CD8-positive, alpha-beta T cell (primary cell): ENCODE measurements at places on chromosomes 16 and 17.

DNA sequence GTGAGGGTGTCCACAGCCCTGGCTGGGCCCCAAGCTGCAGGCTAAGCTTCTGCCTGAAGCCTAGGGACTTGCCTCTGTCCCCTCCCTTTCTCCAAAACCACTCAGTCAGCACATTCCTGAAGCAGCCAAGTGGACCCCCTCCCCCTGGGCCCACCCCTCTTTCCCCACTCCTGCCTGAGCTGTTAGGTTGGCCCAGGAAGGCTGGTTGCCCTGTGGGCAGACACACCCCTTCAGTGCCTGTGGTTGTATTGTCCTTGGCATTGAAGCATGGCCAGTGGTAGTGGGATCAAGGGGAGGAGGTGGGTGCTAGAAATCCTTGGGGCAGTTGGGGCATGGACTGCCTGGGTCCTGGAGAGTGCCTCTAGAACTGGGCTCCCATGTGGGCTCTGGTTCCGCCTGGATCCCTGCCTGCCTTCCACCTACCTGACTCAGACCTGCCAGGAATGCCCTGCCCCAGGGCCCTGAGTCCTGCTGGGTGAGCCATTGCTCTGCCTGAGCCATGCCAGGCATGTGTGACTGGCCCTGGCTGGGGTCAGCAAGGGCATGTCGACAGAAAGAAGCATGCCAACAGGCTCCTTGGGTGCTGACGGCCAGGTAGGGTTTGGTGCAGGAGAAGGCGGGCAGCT, 2.1 kb downstream of the TRAF4 start:
- DNase-seq, result no peak

GRCh38 chr17:55224746-55225145, 40.0 kb upstream of the HLF start:
- no peak for DNase-seq

DNA sequence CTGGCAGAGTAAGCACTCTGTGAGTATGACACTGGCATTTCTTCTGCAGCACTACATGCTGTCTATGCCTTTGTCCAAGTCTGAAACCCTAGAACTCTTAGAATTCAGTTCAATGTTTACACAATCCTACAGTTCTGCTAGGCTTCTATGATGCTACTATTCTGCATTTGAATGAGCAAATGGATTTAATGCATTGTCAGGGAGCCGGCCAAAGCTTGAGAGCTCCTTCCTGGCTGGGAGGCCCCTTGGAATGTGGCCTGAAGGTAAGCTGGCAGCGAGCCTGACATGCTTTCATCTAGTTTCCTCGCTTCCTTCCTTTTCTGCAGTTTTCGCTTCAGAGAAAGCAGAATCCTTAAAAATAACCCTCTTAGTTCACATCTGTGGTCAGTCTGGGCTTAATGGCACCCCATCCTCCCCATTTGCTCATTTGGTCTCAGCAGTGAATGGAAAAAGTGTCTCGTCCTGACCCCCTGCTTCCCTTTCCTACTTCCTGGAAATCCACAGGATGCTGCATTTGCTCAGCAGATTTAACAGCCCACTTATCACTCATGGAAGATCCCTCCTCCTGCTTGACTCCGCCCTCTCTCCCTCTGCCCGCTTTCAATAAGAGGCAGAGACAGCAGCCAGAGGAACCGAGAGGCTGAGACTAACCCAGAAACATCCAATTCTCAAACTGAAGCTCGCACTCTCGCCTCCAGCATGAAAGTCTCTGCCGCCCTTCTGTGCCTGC, at the start of gene CCL2:
TSS of gene CCL2 (plus strand) at position 635 of the 730 bp plus-strand sequence. CDS start at position 700, 65 bp downstream.
- DNase-seq, result no peak

DNA sequence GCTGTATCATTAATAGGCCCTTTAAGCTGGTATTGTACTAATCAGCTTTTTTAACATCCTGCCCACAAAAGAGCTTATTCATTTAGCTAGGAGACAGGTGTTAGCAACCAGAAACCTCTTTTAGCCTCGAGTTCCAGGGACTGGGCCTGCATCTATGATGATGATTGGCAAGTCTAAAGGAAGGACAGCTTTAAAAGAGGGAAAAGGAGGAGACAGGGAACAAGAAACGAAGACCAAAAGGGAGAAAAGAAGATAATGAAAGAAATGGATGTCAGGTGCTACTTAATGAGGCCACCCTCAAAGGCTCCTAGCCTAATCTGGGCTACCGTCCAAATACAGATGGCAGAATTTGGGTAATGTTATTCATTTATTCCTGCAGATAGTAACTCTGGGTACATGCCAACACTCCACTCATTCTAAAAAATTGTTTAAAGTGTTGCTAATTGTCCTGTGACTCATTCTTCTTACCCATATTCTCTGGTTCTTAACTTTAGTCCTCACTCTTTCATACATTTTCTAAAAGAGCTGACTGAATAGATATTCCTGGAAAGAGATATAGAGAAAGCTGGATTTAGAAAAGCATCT, 18.7 kb upstream of the RFFL start:
- DNase-seq, result no peak

GRCh38 chr17:78879635-78880186, 23.3 kb downstream of the CEP295NL start:
- peak; percentile 48 for DNase-seq

DNA sequence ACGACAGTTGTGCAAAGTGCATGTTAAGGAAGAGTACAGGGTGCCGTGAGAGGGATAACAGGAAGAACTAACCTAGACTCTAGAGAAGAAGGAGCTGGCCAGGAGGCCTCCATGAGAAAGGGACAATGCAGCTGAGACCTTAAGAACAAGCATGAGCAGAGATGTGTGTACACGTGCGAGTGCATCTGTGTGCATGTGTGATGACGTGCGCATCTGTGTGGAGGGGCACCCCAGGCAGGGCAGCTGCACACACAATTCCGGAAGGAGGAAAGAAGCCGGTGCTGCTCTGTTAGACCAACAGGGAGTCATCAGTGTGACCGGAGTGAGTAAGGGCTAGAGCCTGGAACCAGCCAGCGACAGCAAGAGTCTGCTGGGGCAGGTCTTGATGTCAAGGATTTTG, 7.6 kb upstream of the KIF19 start:
- no peak for DNase-seq

GRCh38 chr16:73354434-73354833, 306.5 kb upstream of the ZFHX3 start:
- DNase-seq, result no peak

GRCh38 chr16:11354407-11354732, 9.1 kb downstream of the RMI2 start:
- no peak for DNase-seq

DNA sequence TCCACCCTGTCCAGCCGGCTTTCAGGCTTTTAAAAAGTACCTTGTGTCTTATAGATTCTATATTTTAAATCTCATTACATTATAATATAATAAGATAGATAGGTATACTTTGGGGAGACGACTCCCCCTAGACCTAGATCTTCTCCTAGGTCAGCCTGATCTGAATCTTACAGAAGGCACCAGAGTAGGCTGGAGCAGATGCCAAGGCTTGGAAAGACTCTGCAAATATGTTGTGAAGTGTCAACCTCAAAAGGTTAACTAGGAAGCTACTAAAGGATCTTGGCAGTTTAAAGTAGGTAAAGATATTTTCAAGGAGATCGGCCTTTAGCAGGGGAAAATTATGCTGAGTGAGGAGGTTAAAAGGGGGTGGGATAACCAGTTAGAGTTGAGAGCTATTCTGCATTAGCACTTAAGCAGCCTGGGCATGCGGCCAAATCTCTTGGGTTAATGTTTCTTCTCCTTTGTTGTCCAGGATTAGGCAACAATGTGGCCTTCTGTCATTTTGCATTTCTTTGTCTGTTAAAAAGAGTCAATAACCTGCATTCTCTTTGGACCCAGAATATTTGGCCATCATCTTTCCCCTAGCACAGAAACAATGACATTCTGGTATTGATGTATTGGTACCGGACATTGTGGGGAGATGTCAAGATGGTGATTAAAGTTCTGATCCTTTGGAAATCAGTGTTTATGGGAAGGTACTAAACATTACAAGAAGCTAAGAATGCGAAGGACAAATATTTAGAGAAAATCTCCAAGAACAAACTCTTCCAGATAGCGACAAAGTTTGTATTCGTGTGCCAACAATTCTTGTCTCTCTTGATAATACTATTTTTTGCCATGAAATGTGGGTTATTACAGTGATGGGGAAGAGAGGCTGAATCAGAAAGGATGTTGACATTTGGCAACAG, 51.2 kb upstream of the DHX40 start:
- DNase-seq, result no peak

DNA sequence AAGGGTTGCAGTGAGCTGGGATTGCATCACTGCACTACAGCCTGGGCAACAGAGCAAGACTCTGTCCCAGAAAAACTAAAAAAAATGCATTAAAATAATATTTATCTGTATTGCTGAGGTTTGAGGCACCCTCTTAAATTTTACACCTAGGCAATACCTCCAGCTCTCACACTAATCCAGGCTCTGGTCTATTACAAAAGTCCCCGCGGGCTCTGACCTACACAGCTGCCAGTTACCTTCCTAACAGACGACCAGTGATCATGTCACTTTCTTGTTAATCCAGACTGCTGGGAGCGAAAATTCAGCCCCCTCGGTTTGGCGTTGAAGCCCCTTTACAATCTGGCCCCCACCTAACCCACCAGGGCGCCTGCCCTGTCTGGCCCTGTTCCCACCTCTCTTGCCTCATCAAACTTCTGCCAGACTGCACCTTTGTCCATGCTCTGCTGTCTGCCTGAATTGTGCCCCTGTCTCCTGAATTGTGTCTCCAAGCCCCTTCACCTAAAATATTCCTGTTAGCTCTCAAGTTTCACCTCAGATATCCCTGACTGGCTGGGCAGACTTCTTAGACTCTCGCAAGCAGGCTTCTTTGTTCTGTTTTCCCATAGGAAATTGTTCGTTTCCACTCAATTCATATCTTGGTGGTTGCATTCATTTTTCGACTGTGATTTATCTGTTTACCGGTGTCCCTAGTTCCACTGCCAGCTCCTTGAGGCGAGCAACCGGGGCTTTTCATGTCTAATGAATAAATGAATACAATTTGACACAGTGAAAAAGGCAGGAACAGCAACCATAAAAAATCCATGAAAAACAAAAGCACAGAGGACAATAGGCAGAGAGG, 65.9 kb downstream of the PITPNC1 start:
- DNase-seq, result no peak

DNA sequence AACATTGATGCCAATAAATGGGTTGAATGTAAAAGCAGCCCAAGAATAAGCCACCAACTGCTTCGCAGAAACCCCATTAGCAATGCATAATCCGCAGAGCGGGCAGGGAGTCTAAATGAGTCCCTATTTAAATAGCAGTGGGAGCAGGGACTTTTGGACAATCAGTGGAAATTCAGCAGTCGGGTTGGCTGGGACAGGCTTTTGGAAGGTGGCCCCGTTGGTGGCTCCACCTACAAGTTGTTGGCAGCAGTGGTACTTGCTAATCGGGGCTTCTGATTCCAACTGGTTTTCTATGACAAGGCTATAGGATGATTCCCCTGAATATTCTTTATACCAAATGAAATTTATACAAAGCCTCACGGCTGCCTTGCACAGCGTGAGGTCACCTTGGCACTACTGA, 86.3 kb downstream of the WDR59 start:
- DNase-seq, result no peak

GRCh38 chr17:28552176-28552999, at the start of gene UNC119:
Gene UNC119, minus strand, starts transcription at chr17:28552624. Its CDS starts 67 bp downstream, at chr17:28552557.
- peak; percentile 76 for DNase-seq

GRCh38 chr16:90019543-90020259, 445 bp upstream of the DBNDD1 start:
- DNase-seq, result peak; percentile 61

DNA sequence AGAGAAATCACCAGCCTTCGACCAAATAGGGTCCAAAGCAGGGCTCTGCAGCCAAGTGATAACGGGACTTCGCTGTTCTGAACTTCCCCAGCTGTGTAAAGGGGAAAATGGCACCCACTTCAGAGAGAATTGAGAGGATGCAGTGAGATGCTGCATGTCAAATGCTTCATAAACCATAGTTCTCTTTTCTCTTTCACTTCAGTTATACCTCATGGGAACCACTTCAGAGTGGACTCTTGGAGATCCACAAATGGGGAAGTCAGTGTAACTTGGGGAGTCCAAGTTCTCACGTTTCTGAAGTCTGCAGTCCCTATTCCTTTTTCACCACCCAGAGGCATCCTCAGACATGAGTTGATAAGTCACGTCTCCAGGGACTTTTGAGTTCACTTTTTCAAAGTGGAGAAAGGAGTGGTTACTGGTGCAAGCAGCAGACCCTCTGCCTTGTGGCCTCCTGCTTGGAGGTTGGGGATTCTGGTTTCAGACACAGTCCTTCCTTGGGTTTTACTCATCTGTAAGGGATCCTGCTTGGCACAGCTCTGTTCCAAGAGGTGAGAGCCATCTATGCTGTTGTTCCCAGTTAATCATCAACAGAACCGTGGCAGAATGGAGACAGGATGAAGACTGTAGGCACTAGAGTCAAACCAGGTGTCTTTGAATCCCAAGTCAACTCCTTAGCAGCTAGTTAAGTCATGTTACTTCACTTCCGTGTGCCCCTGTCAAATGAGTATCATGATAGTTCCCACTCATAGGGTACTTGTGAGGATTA, 123.4 kb upstream of the NOL11 start:
- DNase-seq, result no peak

DNA sequence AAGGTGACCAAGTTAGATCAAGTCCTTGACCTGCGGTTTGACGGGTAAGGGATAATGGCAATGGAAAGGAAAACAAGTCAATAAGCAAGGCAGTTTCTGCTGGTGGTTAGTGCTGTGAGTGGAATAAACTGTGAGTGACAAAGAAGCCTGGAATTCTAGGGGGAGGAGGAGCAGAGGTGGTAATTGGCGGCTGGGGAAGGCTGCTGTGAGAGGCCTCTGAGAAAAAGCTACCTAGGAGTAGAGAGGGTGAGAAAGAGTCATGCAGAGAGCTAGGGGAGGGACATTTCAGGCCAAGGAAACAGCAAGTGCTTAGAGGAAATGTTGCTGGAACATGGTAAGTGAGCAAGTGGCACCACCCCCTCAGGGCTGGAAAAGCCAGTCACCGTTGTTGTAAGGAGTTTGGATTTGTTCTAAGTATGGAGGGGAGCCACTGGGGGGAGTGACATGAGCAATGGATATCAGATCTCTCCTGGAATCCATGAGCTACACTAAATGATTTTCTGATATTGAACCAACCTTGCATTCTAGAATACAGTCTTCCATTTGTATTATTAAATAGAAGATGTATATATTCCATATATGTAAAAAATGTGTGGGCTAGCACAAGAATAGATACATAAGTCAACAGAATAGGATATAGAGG, 6.7 kb downstream of the NLRC3 start:
- no peak for DNase-seq

DNA sequence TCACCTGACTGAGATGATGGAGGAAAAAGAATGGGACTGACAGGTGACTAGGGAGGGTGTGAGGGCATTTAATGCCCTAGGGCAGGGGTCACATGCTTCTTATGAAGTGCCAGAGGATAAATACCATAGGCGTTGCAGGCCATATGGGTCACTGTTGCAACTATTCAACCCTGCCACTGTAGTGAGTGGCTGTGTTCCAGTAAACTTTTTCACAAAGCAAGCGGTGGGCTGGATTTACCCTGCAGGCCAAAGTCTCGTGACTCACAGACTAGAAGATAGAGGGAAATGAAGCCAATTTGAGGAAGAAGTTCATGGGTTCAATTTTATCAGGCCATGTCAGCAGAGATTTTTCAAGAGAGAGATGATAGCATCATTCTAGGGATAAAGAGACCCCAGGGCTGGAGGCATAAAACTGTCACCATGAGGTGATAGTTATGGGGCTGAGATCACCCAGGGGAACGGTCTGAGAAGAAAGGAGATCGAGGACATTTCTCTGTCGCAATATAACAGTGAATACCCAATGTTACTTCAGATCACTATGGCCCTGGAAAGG, 8.6 kb downstream of the ARHGAP17 start:
- DNase-seq, result no peak

- no peak for DNase-seq
These were observed 2103.5 kb downstream of the TP53TG3F start for GRCh38 chr16:35562919-35563318.
